Skin of body (tissue), 3 donors: ENCODE measurements at places on chromosomes 13 and 19. TPM values are rescaled to one million over a fixed set of nuclear protein-coding genes. Genes with fewer than 3 reads are reported as not detected.
A peak's percentile ranks its signal among the peaks of the same experiment; 100 is the strongest.

The PIH1D1 gene
- total RNA-seq = 49.7 TPM

The ICAM4 gene
- total RNA-seq = 1.1 TPM

The TMC4 gene
- 1.8 TPM for total RNA-seq

GRCh38 chr19:14761607-14762006 lies 16.8 kb downstream of the ADGRE2 start:
- DNase-seq = no peak

GRCh38 chr13:32883474-32883873 lies 132.7 kb upstream of the KL start:
- DNase-seq = no peak

- no peak for DNase-seq
These were observed 73.4 kb upstream of the POMP start for GRCh38 chr13:28585561-28585960.

DNA sequence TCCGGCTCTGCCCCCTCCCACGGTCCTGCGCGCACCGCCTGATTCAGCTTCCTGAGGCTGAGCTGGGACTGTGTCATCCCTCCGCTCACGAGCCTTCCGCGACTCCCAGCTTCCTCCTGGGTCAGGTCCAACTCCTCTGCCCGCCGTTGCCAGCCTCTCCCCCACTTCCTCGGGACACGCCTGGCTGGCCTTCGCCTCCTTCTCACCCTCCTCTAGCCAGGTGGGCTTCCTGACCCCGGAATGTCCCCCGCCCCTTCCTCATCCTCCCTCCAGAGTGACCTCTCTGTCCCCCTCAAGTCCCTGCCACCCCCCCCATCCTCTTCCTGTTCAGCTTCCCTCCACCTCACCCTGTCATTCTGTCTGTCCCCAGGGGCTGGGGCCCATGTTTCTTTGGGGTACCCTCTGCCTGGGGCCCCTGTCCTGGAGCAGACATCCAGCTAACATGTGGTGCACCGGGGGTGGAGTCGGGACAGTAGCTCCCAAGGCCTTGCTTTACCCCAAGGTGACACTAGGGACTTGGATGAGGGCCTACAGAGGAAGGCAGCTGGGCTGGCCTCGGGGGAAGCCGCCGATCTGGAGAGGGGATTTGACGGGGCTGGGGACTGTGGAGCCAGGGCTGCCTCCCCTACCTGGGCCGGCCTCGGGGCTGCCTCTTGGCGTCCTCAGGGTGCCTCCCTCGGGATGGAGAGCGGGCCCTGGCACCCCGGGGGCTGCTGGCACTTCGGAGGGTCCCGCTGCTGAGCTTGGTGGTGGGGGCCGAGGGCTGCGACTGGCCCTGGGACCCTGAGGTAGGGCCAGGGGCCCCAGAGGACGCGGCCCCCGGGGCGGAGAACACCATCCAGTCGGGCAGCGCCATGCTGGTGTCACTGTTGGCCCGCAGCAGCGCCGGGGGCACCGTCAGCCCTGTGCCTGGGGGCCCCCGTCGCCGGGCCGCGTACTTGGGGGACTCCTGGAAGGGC lies 16.5 kb downstream of the SHANK1 start:
- no peak for DNase-seq

- DNase-seq = no peak
These were observed 22.3 kb downstream of the TEX29 start for GRCh38 chr13:111342721-111343120.

GRCh38 chr13:114284680-114285079 lies 3.3 kb downstream of the UPF3A start:
- DNase-seq = no peak

- DNase-seq = no peak
These were observed 219.5 kb upstream of the TSHZ3 start for GRCh38 chr19:31568724-31569123.

DNA sequence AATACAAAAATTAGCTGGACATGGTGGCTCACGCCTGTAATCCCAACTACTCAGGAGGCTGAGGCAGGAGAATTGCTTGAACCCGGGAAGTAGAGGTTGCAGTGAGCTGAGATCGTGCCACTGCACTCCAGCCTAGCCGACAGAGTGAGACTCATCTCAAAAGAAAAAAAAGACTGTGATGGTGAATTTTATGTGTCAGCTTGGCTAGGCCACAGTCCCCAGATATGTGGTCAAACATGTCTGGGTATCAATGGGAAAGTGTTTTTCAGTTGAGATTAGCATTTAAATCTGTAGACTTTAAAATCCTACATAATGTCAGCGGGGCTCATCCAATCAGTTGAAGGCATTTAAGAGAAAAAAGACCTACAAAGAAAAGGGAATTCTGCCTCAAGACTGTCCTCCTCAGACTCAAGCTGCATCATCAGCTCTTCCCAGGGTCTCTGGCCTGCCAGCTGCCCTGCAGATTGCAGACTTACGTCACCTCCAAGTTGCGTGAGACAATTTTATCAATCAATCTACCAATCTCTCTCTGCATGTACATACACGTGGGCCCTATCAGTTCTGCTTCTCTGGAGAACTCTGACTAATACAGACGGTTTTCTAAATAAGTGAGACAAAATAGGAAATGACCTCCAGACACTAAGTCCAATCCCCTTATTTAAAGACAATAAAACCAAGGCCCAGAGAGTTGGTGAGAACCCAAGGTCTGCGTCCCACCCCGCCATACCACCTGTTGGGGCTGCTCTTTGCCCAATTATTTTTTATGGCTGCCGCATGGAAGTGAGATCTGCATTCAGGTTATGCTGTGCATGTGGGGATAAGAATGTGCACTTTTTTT lies 99.2 kb downstream of the ABCC4 start:
- no peak for DNase-seq

DNA sequence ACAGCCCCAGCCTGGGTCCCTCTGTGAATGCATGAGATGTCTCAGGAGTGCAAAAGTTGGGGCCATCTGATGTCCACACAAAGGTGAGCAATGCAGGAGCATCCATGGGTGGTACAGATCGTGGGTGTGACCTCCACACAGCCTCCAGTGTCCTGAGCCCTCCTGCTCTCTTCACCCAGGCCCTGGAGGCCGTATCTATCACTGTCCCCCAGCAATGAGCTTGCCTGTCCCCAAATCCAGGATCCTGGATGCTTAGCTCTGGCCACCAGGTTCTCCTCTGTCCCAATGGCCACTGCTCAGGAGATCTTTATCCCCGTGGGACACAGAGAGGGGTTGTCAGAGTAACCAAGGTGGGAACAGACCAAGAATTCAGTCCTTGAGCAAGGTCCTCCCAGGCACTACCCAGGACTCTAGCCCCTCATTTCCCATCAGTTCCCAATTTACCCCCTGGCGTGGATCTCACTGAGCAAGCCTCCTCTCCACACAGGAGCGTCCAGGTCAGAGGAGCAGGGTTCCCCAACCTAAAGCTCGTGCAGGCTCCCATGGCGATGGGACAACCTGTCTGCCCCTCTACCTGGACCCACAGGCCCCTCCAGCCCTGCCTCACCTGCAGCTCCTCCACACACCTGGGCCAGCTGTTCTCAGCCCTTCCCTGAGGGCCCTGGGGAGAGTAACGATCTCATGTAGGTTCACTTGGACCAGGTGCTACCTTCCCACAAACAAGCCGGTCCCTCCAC lies 11.3 kb downstream of the CEACAM21 start:
- no peak for DNase-seq

DNA sequence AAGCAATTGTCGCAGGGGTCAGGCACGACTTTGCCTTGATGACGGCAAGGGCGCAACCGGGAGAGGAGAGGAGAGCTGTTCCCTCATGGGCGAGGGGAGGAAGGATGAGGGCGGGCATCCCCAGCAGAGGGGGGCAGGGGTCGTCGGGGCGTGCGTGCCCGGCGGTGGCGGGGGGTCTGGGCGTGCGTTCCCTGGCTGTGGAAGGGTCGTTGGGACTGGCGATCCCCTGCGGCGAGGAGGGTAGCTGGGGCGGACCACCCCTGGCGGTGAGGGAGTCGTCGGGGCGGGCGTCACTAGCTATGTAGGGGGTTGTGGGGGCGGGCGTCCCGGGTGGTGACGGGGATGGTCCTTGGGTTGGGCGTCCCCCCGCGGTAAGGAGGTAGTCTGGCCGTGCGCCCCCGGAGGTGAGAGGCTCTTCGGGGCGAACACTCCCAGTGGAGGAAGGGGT lies 1.7 kb downstream of the COMP start:
- no peak for DNase-seq

DNA sequence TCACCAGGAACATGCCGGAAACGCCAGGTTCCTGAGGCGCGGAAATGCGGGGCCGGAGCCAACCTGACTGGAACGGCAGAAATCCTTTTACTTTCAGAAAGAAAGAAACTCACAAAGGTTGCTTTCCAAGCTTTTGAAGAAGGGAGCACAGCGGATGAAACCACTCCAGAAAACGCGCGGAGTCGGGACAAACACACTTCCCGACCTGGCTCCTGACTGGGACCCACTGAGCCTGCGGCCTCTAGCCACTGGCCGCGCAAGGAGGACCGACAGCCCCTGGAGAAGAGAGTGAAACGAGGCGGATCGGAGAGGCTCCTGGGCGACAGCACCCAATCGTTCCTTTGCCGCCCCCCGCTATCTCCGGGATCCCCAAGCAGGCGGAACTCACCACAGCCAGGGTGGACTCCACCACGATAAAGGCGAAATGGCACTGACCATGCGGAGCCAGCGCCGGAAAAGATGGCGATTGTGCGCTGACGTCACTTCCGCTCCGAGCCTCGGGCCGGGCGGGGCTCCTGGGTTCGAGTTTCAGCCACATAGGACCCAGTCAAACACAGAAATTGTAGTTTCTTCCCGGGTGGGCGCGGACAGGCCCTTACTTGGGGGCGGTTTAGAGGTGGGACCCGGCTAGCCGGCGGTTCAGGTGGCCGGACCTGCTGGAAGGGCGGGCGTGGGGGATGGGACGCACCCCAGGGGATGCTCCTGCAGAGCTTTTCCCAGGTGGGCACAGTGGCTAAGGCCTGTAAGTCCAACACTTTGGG lies at the start of gene ZNF121:
Gene ZNF121, minus strand, starts transcription at position 432 of the 761 bp plus-strand sequence. CDS start 16,407 bp downstream, outside the sequence.
- DNase-seq = peak; percentile 79

DNA sequence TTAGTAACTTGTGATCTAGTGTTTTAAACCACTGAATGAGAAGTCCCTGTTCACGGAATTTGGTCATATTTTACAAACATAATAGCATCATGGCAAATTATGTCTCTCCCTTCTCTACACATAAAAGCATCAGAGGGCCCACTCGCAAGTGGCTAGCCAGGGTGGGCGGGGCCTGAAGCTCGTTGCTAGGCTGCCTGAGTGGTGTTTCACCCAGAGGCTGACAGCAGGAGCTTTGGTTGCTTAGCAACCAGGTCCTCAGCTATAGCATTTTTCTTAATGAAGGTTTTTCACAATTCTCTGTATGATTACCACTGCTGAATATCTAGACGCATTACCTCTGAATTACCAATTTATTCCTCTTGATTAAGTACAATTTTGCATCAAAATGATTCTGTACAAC lies 126.5 kb downstream of the NALCN start:
- DNase-seq = no peak

DNA sequence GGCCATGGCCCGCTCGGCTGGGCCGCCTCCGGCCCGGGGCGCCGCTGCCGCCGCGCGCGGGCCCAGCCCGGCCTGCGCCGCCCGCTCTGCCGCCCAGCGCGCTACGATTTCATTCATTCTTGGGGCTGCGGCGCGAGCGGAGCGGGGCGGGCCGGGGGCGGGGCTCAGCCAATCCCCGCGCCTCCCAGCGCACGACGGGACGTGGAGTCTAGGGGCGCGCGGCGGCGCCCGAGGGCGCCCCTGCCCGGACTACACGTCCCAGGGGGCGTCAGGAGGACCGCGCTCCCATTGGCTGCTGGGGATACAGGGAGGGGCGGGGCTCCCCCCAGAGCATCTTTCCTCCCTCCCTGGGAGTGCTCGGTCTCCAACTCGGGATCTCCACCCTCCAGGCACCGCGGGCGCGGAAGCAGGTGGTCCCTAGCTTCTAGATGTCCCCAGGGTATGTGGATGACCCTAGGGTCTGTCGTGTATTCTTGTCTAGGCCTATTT lies 5.6 kb upstream of the DPF1 start:
- peak; percentile 52 for DNase-seq

DNA sequence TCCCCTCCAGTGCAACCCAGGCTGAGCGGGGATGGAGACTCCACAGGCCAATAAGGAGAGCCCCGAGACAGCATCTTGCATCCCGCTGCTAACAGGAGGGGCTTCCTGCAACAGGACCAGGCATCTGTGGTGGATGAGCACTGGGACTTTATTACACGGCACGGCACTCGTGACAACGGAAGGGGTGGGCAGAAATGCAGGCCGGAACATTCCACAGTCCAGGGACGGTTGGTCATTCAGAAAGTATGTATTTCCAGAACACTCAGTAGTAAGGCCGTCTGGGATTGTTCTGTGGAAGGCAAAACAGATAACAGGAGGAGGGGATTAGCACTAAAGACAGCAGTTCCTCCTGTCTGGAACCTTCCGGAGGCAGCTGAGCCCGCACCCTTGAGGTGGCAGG lies 3.3 kb upstream of the TM6SF2 start:
- no peak for DNase-seq

DNA sequence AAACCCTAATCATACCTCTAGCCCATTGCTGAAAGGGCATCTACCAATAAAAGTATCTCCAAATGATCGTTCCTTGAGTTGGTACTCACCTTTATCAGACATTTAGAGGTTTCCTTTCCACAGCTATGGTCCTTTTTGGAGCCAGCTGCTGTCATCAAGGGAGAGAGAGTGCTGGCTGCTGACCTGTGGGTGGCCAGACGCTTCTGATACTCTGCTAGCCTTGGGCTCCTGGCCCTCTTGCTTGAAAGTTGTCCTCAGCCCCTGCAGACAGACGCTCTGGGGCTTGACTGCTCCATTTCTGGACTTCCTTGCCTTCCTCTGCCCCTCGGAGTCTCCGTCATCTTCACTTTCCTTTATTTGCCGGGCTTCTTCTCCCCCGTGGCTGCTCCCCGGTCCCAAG lies 499.1 kb downstream of the DIAPH3 start:
- DNase-seq = no peak

DNA sequence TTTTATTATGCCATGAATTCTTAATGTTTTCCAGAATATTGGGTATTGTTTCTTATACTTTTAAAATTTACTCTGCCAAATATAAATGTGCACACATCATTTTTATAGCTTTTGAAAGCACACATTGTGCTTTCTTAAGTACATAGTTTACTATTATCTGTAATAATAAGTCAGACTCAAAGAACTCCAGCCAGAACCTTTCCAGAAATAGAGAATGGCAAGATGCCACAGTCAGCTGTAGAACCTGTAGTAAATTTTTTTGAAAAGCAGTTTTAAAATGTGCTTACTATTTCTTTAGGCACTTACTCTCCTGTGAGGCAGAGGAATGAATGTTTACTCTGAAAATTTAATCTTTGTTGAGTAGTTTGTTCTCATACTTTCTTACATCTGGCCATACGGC lies 1287.1 kb downstream of the PCDH9 start:
- peak; percentile 20 for DNase-seq

DNA sequence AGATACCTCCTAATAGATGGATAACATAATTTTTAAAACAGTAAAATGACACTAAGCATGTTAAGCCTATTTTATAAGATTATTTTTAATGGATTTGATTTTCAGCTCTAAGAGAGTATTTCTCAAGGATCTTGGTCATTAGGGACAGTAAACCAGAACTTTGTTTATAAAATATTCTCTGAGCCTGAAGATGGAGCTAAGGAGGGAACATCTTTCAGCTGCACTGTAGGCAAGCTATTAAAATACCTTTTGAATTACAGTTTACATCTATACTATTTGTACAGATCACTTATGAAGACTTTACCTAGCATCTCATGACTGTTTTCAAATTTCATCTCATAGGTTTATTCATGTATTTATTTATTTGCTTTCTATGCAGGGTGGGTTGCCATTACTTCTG lies 345.3 kb downstream of the MYO16 start:
- DNase-seq = no peak
